ENCODE measurements at places on chromosomes 11 and 22.

- DNase-seq, result peak; percentile 79
Measured at GRCh38 chr11:65504674-65505465, 6.0 kb downstream of the MALAT1 start.

- DNase-seq, result no peak
Measured at GRCh38 chr22:23217171-23218052, 37.1 kb downstream of the BCR start.

DNA sequence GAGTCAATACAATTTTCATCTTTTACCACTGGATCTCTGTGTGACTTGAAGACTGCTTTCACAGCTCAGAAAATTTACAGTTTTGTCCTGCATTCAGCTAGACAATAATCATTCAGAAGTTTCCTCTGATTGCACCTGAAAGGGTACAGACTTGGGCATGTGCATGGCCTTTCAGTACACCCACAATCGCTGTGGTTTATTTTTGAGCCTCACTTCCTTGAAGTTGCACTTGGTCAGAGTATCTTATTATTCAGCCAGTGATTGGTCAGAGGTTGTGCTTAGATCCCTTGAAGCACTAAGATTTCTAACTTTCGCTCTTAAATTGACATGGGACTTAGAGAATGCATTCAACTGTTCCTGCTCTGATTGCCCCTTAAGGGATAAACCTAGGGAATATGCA lies 508.2 kb downstream of the FAM181B start:
- DNase-seq, result no peak

- DNase-seq, result no peak
Measured at GRCh38 chr11:64015935-64016845, 19.5 kb upstream of the FLRT1 start.

- no peak for DNase-seq
Measured at GRCh38 chr11:92340839-92341238, 116.2 kb downstream of the FAT3 start.

Data from pons (tissue), 1 donor.